Sigmoid colon (tissue), 7 donors: ENCODE measurements at places on chromosomes 1 and 21.
A peak's percentile ranks its signal among the peaks of the same experiment; 100 is the strongest.

- DNase-seq, result peak; percentile 74
These were observed 57.3 kb downstream of the NKAIN1 start for GRCh38 chr1:31182352-31182751.

DNA sequence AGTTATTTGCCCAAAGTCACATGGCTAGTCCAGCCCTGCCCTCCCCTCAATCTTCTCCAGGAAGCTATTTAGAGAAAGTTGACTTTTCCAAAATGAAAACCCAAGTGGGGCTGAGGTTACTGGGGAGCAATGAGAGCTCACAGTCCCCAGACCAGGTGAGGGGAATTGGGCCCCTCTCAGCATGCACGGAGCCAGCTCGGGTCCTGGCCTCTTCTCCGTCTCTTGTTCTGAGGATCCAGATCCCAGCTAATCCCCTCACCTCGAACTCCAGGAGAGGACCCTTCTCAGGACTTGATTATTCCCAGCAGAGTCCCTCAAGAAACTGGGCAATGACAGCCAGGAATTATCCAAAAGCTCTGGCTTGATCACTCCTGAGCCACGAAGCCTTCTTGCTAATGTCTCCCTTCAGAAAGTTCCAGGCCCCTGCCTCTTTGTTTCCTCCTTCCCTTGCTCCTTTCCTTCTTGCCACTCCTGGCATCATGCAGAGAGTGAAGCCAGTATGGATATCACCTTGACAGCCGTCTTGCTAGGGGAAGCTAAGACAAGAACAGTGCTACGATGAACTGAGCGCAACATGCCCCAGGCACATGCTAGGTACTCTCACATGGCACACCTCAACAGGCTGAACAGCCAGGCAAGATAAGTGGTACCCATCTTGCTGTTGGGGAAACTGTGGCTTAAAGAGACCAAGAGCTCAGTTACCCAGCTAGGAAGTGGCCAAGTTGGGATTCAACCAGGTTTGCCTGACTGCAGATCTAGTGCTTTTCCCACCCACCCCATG is 51.9 kb downstream of the KLHDC7A start:
- DNase-seq, result no peak

DNA sequence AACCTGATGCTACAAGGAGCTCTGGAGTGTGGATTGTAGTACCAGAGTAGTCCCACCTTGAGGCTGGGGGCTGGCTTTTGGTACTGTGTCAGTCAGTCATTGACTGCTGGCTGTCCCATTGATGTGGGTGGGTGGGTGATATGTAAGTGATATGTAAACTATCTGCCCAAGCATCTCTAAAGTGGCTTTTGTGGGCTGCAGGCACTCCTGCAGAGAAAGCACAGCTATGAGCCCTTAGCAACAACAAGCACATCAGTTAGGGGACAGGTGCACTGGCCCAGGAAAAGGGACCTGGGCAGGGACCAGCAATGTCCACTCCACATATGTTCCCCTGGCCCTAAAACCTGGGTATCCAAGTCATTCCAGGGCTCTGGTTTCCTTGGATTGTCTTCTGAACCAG is 109.9 kb downstream of the TAS1R2 start:
- DNase-seq, result no peak

GRCh38 chr1:246113555-246114095 is 393.5 kb downstream of the SMYD3 start:
- no peak for DNase-seq

GRCh38 chr1:204413170-204413535 is 1.5 kb upstream of the PPP1R15B start:
- no peak for DNase-seq

DNA sequence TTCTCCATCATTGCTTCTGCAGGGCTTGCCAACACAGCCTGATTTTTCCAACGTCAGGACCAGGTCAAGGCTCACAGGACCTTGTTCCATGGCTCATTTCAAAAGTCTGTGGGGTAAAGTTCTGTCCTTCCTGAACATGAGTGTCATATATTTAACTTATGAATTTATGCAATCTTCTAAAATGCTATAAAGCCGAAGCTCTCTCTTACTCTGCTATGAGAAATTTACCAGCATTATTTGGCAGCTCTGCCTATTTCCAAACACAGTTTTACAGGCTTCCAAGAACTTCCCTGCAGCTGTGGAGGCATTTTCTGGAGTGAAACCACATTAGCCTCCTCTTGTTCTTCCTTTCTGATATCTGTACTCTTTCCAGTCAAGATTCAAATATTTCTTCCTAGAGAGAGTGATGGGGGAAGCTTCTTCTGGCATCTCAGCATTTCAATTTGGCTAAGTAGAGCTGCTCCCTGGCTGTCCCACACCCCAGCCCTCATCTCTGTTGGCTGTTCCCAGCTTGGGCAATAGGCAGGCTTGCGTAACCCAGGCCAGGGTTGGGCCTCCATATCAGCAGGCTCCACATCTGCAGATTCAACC is 15.6 kb upstream of the HMGCS2 start:
- peak; percentile 85 for DNase-seq

GRCh38 chr1:178055779-178056471 is 38.0 kb upstream of the RASAL2 start:
- DNase-seq, result no peak

DNA sequence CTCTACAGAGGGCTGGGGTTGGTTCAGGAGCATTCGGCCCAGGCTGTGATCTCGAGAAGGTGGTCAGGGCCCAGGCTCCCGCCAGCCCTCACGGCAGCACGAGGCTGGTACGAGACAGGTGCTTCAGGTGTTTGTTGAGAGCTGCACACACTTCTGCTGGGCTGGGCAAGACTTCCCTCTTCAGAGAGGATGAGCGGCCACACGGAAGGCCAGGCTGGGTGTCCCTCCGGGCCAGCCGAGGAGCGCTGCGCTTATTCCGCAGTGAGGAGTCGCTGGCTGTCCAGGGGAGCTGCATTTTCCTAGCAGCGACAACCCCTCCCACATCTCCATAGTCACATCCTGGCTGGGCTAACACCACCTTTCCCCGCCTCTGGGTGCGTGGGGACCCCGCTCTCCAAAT is 50.5 kb downstream of the PDE9A start:
- DNase-seq, result peak; percentile 43

GRCh38 chr1:20069874-20070273 is at the start of gene PLA2G5:
TSS of gene PLA2G5 (plus strand) at chr1:20070194. CDS start at chr1:20084831, 14,637 bp downstream.
- DNase-seq, result peak; percentile 86

DNA sequence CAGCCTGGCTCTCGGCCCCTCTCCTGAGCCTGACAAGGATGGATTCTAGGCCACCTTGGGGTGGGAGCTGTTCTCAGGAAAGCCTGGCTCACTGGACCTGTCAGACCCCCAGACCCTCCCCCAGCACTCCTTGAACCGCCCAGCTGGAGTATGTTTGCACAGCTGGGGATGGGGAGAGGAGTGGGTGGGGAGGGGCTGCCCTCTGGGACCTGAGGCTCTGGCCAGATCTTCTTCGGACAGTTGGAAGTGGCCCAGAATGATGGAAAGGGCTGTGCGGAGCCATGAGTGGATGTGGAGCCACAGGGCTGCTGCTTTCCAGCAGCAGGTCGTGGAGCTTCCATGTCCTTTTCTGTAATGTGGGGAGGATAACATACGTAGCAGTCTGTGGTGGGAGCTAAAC is 43.0 kb upstream of the TRABD2B start:
- DNase-seq, result no peak

GRCh38 chr1:209772126-209772525 is 12.2 kb downstream of the C1orf74 start:
- DNase-seq, result no peak

GRCh38 chr1:50266509-50266908 is 156.7 kb downstream of the DMRTA2 start:
- DNase-seq, result no peak

DNA sequence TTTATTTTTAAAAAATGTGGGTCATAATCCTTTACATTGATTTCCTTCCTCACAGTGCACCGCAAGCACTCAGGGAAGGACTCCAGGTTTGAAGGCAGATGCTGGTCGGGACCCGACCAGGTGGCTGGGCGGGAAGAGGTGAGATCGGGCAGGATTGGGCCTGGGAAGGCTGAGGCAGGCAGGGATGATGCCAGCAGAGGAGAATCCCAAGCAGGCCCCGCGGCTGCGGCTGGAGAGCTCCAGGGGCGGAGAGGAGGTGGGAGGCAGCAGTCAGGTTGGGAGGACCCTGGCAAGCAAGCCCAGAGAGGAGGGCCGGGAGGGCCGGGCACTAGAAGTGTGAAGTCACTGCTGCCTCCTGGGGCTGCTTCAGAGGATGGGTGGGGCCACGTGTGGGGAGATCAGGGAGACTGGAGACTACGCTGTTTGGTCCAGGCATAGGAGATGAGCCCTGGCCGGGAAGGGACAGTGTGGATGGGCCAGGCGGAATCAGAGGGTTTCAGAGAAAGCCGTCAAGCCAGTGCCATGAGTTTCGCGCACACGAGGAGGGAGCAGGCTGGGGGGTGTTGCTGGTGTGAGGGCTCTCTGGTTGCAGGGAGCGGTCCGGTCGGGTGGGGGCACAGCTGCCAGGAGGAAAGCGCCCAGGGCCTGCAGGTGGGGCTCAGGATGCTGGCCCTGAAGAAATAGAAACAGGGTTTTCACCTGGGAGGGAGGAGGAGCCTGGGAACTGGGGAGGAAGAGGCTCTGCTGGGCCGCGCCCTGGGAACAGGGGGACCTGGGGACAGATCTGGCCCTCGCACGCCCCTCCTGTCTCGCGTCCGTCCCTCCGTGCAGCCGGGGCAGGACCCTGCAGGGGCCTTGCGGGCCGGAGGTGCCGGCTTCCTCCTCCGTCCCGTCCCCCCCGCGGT is 888 bp upstream of the COL18A1 start:
- DNase-seq, result peak; percentile 89

- DNase-seq, result no peak
These were observed 13.1 kb upstream of the TMEM61 start for GRCh38 chr1:54967372-54967771.

DNA sequence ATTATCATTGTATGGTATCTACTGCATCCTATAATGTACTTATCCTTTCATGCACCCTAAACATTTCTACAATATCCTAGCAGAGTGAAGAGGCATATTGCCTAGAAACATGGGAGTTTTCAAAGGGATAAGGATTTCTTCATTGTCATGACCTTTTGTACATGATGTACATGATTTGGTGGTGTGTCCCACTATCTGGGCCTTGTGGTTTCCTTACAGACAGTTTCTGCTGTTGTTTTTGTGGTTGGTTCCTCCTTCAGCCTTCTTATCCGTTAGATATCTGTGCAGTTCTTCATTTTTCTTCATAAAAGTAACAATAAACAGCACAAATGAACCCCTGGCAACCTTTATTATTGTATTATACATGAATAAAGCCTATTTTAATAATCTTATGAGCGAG is 70.4 kb upstream of the BACH1 start:
- DNase-seq, result no peak

DNA sequence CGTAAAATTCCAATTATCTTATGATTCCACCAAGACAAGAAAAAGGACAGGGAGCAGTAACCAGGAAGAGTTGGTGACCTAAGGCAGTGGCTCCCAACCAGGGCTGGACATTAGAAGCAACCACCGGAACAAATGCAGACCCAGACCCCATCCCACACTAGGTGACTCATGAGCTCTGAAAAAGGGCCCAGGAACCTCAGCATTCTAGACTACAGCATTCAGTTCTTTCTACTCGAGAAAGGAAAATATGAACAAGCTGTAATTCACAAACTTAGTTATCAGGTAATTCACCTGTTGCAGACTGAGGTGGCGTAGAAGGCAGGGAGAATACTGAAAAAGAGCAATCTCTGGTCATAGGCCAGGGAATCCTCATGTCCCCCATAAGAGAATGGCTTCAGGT is 138.4 kb upstream of the KRTAP19-8 start:
- no peak for DNase-seq

- DNase-seq, result no peak
These were observed 1602.9 kb downstream of the KCNT2 start for GRCh38 chr1:195005338-195005737.

GRCh38 chr1:67632811-67633655 is 52.0 kb upstream of the GADD45A start:
- no peak for DNase-seq

DNA sequence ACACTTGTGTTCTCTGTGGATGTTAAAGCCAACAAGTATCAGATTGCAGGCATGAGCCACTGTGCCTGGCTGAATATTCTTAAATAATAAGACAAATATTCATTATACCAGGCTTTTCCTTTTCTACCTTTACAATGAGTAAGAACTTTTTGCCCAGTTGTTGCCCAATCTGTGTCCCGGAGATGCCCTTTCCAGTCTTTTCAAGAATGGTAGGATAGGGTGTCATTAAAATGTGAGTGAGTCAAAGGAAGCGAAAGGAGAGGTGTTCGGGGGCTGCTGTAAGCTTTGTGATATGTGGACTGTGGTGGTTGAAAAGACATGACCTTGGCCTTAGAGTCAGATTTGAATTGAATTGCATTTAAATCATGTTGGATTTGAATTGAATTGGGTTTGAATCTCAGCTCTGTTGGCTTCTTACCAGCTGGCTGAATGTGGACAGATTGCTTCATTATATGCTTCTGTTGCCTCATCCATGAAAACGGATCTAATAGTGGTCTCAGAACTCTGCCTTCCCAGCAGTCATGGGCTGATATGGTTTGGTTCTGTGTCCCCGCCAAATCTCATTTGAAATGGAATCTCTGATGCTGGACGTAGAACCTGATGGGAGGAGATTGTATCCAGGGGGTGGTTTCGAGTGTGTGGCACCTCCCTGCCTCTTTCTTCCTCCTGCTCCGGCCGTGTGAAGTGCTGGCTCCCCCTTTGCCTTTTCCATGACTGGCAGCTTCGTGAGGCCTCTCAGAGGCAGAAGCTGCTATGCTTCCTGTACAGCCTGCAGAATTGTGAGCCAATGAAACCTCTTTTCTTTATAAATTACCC is 22.7 kb upstream of the AADACL3 start:
- no peak for DNase-seq

DNA sequence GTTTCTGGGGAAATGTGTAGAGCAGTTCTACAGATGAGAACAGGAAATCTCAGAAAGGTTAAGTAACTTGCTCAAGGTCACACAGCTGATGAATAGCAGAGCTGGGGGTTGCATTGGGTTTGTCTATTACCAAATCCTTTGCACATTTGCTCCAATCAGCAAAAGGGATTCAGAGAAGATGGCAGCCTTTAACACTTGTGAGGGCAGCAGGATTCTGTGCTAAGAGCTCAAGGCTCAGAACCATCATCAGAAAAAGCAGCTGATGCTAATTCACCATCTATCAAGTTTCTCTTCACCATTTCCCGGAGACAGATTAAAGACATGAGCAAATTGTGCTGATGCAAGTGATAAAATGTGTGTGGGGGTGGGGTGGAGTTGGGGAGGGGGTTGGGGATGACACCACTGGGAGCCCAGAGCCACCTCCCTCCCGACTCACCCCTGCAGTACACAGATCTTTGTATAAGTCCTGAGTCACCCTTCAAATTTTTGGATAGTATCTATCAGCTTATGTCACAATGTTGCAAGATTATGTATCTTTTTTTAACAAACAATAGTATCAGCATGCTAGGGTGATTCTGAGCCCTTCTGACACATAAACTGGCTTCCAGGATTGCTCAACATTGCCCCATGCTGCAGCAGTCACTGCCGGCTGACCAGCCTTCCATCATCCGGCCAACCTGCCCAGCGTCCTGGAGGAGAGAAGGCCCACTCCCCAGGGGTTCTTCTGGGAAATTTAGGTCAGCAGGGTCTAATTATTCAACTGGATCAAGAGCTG is 2.8 kb upstream of the SPSB1 start:
- DNase-seq, result peak; percentile 89

GRCh38 chr1:58765006-58765405 is 18.8 kb downstream of the JUN start:
- no peak for DNase-seq
